Natural killer cell (primary cell): ENCODE measurements at places on chromosomes 5 and 9. TPM values are rescaled to one million over a fixed set of nuclear protein-coding genes. Genes with fewer than 3 reads are reported as not detected.

- no peak for DNase-seq
Observed at GRCh38 chr9:90840696-90841095, 39.1 kb downstream of the SYK start.

DNA sequence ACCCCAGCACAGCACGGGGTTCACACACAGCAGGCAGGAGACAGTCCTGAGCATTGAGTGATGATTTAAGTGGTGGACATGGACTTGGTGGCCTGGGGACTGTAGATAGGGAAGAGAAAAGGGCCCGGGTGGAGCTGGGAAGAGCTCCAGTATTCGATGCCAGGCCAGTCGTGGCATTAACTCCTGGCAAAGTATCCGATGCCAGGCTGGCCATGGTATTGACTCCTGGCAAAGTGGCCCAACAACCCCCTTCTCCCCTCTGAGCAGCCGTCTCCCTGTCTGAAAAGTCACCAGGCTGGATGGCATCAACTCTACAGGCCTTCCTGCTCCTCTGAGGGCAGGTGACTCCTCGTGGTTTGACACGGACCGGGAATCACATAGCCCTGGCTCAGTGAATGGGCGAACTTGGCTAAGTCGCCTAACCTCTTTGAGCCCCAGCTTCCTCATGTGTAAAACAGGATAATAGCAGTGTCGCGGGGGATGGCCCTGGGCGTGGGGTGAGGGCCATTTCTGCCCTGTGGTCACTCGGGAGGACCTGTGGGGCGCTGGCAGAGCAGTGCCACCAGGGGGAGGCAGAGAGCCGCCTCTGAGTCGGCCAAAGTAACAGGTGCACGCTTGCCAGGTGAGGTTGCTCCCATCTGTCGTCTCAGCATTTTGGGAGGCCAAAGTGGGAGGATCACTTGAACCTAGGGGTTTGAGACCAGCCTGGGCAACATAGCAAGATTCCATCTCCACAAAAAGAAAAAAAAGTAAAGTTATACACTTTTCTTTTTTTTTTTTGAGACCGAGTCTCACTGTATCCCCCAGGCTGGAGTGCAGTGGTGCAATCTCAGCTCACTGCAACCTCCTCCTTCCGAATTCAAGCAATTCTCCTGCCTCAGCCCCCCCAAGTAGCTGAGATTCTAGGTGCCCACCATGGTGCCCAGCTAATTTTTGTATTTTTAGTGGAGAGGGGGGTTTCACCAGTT lies 5.7 kb upstream of the SEC16A start:
- DNase-seq = peak; percentile 73

- DNase-seq = no peak
Observed at GRCh38 chr9:70111641-70112236, 68.1 kb downstream of the MAMDC2 start.

GRCh38 chr9:107707428-107707837 lies 217.9 kb upstream of the KLF4 start:
- no peak for DNase-seq

- no peak for DNase-seq
Observed at GRCh38 chr5:117212866-117213265, 638.2 kb upstream of the SEMA6A start.

DNA sequence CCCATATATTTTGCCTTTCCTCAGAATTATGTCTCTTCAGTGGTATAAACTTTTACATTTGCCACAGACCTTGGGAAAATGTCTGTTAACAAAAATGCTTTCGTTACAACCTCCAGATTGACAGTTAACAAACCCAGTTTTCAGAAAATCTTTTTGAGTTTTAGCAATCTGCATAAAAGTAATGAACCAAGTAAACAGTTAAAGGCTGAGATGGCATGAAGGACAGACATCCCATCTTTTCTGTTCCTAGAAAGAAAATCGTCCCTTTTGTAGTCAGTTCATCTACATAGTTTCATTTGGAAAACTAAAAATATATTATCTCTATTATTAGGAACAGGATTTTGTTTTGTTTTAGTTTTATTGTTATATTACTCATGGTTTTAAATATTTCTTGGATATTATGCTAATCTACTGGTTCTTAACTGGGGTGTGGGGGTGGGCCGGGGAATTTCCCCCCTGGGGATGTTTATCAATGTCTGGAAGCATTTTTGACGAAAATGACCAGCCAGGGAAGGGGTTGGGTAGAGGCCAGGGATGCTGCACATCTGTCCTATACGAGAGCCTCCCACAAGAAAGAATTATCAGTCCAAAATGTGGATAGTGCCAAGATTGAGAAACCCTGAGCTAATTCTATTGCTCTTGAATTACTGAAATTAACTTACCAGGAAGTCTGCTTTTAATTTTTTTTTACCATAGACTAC lies 11.9 kb downstream of the FYB1 start:
- DNase-seq = peak; percentile 38

DNA sequence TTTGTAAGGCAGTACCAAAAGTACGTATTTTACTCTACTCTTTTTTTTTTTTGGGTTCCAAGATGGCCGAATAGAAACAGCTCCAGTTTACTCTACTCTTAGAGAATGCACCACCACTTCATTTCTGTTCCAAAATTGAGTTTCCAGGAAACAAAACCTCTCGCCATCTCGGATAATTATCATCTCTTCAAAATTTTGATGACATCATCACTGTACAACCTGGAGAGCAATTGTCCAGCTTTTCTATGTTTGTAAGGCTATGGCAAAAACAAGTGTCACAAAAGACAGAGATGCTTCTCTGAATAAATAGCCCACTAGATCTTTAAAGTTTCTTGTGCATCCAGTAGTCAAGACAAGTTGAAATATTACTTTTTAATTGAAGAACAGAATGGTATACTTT lies 1631.9 kb upstream of the CDH6 start:
- DNase-seq = no peak

DNA sequence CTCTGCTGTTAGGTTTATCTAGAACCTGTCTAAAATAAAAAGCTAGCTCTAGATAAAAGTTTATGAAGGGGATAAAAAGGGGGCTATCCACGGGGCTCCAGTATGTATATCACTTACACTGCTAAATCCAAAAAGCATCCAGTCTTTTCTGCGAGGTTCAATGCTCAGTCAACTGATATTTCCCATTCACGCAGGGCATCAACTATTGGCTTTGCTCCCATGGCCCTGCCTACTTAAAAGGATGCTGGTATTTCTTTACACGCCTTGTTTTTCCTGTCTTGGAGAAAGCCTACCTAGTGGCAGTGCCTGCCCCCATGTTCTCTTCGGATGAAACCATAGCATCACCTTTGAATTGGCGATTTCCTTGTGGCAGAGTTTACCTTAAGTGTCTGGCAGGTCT lies 8.1 kb downstream of the SPRY4 start:
- no peak for DNase-seq

DNA sequence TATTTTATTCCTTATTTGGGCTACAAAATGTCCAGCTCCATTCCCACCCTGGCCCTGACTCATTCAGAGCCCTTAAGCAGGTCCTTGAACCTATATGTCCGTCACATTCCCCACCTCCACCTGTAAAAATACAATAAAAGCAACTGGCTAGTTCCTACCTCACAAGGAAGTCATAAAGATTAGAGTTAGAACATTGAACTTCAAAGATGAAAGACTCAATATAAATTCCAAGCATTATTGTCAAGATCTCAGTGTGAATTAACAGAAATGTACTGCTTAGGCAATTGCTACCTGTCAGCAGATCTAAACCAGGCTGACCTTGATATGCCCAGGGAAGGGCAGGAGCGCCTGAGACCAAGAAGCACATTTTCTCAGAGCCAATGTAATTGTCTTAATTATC lies 221.8 kb downstream of the ENC1 start:
- DNase-seq = no peak

DNA sequence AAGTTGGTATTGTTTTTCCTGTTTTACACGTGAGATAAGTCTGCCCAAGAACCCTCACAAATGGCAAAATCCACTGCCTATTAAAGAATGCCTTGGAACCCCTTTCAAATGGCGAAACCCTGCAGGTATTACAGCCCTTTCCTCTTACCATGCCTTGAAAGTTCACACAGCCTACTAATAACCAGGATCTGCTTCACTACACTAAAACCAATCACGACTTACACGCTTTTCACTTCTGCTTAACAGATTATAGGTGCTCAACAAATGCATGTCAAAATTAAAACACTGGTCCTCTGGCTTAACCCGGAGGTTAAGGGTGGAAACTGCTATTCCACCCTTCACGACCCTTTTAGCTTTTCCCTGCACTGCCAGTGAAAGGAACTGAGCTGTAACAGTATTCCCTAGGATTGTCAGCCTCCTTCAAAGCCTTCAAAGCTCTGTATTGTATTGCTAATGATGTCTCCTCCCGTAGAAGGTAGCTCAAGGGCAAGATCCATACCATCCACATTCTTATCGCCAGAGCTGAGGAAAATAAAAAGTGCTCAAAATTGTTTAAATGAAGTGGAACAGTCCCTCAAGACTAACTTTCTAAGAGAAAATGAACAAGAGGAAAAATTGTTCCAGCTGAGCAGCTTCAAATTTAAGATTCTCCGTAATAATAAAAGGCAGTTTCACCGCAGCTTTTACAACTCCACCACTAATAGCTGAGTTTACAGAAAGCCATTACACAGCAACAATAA lies 997 bp downstream of the AUH start:
- DNase-seq = no peak

DNA sequence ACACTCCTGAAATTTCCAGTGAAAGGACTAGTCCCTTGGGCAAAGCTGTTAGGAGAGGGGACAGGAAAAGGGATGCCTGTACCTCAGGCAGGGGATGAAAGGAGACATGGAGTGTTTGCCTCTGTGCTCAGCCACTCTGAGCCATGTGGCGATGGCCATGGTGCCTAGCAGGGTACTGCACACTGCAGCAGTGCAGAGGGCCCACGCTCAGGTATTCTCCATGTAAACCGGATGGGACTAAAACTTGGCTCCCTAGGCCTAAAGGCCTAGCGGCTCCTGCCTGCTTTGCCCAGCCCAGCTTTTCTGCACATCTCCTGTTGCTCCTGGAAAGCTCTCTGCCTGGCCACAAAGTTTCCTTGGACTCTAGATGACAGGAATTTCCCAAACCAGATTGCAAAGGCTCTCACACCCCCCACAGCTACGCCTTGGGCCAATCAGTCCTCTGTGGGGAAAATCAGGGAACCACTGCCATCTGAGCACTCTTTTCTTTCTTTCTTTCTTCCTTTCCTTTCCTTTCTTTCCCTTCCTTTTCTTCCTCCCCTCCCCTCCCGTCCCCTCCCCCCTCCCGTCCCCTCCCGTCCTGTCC lies 44.3 kb downstream of the HABP4 start:
- no peak for DNase-seq

- DNase-seq = peak; percentile 43
Observed at GRCh38 chr9:64773491-64773931, 511.5 kb downstream of the FOXD4L5 start.

OR1Q1 gene
- not detected for total RNA-seq

CCL27 gene
- not detected for total RNA-seq
